ENCODE measurements at places on chromosomes 16 and 17.

DNA sequence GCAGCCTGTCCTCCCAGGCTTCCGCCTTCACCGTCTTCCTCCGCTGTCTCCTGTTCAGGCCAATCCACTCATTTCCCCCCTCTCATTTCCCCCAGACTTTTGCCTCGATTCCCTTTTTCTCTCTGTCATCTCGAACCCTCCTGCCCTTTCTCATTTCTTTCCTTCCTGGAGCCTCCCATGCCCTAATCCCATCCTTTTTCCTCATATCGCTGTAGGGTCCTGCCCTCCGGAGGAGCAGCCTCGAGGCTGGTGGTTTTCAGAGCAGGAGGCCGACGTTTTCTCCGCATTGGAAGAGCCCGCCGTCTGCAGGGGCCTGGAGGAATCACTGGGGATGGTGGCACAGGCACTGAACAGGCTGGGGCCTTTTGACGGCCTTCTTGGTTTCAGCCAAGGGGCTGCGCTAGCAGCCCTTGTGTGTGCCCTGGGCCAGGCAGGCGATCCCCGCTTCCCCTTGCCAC is 597 bp downstream of the OVCA2 start:
- DNase-seq: no peak

DNA sequence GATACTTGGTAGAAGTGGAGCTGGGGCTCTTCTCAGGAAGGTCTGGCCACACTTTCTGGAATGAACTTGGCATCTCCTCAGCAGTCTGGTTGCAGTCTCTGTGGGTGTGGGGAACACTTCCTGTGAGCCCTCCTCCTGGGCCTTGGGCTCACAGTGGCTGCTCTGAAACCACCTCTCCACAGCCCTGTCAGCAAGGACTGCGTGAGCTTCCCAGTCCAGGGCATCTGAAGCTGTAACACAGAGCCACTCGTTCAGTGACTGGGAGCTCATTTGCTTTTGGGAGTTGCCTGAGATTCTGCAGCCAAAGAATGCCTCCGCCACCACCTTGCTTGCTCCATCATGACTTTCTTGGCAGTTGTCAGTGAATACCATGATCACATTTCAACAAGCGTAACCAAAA is 60.0 kb downstream of the CLEC16A start:
- no peak for DNase-seq

- DNase-seq: no peak
Measured at GRCh38 chr16:1762196-1762878, 9.0 kb downstream of the NME3 start.

DNA sequence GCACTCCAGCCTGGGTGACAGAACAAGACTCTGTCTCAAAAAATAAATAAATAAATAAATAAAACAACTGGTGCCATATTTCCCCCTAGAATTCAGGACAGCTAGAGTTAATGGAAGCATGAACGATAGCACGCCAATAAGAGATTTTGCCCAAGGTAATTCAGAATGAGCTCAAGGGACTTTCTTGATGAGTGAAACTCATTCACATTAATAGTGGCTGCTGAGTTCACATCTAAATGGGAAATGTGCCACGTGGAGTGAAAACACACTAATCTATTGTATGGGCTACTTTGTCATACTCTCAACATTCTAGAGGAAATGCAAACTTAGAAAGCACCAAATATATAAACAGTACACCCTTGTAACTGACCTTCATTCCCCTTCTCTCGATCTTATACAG is 47.4 kb upstream of the PSMD7 start:
- no peak for DNase-seq

GRCh38 chr16:27426423-27427408 is 24.7 kb downstream of the IL21R start:
- DNase-seq: peak; percentile 60

DNA sequence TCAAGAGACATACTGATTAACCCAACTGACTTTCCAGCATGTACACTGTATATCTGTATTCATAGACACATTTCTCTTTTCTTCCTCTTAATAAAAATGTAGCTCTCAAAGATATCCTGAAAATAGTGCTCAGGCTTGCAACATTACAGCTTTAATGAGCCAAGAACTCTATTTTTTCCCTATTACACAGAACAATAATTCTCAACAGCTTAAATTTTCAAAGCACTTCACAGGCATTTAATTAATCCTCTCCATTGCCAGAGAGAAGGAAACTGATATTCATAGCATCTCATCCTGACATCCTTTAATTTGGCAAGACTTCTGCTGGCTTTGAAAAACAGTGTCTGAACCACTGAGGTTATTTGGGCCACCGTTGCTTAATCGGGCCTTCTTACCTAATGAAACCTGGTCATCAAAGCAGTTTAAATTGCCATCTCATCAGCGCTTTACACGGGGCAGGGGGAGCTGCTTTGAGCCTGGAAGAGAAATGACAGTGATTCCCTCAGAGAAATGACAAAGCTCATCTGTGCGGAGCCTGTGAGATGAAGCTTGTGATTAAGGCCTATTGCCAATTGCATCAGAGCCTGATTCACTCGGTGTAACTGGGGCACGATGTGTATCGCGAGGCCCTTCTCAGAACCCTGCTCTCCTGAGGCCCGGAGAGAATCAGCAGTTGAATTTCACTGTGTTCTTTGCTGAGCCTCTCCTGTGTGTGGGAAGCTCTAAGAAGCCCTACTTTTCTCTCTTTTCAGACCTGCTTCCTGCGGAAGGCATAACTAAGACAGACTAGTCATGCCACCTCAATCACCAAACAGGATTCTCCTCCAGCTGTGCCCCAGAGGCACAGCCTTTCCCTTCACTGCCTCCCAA is 8.5 kb upstream of the SIAH1 start:
- no peak for DNase-seq

GRCh38 chr16:25007284-25007984 is 7.7 kb downstream of the ARHGAP17 start:
- no peak for DNase-seq

DNA sequence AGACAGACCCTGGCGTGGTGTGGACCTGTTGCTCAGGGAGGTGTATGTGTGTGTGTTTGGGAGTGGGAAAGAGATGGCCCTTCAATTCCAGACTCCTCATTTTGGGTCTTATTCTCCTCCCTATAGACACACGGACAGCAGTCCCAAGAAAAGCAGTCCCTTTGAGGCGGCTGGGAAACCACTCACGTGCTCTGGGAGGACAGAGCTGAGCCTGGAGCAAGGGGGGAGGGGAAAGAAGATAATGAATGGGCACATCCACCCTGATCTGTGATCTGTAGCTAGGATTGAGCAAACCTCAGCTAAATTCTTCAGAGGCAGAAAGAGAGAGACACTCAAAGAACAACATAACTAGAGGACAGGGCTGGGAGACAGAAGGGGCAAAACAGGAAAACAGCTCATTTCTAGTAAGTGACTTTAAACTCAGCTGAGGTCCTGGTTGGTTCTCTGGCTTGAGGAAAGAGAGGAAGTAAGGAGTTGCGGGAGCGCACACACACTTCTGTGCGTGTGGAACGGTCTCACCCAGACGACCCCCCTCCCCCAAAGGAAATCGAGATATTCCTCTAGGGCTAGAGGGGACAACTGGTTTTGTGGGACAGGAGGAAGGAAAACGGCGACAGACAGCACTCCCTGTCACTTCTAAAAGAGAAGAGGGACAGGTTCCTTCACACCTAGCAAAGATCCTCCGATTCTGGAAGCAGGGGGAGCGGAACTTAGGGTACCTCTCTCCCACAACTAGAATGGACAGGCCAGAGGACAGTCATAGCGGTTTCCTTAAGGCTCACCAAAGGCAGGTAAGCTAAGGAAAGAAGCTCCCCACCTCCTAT is 658 bp downstream of the RAB5C start:
- no peak for DNase-seq

GRCh38 chr16:81481207-81481821 is 36.7 kb downstream of the CMIP start:
- DNase-seq: no peak

DNA sequence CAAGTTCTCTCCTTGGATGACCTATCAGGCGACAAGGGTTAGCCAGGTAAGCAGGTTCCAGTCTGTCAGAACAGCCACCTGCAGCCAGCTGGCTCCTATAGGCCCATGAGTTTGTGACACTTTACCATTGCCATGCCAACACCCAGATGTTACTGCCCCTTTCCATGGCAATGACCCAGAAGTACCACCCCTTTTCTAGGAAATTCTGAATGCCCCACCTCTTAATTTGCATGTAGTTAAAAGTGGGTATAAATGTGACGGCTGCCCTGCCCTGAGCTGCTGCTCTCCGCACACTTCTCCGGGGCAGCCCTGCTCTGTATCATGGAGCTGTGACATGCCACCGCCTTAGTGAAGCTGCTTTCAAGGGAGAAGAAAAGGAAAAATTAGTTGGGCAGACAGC is 10.0 kb upstream of the SECTM1 start:
- no peak for DNase-seq

DNA sequence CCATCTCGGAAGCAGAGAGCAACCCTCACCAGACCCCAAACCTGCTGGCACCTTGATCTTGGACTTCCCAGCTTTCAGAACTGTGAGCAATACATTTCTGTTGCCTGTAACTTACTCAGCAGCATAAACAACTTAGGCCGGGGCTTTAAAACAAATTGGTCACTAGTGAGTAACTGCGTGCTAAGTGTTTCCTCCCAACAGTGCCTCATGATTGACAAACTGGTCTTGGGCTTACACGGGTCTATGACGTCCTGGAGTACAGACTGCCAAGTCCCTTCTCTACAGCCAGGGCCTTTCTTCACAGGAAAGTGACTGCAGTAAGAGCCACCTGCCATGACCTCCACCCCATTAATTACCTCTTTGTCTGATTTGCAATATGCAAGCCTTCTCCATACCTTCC is 136.7 kb downstream of the XYLT1 start:
- no peak for DNase-seq

DNA sequence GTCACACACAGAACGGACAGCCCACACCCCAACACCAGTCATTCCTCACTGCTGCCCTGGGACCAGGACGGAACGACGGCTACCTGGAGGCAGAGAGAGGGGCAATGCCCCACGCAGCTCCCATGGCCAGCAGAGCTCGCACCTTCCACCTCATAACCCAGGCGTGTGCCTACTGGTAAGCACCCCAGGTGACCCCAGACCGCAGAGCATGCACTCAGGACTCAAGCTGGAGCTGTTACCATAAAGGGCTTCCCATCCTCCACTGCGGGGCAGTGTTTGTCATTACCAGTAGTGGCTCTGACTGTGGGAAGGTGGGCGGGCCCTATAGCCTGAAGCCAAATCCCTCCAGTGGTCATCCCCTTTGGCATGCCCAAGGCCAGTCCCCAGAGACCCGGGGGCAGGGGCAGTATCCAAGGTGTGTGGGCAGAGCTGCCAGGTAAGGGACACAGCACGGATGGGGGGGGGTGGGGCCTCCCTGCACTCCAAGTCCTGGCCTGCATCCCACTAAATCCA is 4.7 kb upstream of the BCAR1 start:
- DNase-seq: no peak

DNA sequence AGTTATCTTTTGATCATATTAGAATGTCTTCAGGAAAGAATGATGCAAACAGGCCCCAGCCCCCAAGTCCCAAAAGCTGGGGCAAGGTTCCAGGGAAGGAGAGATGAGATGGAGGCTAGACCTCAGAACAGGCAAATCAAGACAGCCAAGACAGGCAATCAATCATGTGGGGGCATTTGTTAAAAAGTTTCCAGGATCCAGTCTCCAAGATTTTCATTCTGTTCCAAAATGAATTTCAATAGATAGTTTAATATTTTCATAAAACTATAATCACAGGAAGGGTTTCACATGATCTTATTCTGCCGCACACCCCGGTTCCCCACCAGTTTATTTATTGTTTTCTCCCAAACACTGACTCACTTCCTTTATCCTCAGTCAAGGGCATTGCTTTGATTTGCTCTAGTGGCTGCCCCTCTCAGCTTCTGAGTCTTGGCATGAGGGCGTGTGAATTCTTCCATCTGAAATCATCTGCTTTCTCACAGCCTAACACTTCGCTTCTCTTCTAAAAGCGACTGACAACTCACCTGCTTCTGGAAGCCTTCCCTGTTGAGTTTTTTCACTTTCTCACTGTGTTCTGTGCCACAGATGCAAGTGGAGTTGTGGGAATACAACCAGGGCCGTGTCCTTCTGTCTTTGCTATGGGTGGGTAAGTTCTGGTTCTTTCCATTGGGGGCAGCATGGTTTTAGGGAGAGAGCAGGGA is 12.2 kb upstream of the TERF2 start:
- peak; percentile 54 for DNase-seq

- no peak for DNase-seq
Measured at GRCh38 chr16:66223176-66223780, 143.2 kb upstream of the CDH5 start.

DNA sequence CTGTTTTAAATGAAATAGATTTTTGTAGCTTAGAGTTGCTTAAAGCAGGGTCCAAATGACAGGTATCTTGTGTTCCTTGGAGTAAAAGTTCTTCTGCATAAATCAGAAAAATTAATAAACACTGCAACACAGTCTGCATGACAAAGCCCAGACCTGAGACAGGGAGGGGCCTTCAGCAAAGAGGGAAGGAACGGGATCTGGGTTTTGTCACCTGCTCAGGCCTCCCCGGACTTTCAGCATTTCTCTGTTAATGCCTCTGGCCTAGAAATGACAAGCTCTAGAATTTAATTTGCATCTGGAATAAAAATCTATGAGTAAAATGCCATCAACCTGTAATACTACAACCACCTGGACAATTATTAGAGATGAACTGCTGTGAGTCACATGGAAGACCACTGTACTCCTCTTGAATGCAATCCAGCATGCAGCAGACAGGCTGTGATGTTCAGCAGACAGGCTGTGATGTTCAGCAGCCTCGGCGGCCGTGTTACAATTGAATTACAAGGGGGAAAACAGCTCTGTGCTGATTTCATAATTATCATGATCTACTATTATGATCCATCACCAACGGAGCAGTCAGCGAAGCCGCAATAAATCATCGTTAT is 170.2 kb downstream of the TOX3 start:
- DNase-seq: no peak

DNA sequence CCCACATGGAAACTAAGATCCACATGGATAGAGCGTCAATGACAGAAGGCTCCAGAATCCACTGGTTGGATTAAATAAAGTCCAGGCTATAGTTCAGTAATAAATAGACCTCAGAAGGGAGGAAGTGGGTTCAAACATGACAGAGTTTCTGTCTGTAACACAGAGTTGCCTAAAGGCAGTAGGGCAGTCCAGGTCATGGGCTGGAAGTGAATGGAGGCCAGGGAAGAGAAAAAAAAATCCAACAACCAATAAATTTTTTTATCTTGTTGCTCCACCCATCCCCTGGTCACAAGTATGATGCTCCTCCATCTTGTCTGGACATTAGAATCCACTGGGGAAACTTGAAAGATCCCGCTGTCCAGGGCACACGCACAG is 92.4 kb downstream of the RGS9 start:
- DNase-seq: no peak

- no peak for DNase-seq
Measured at GRCh38 chr17:17150448-17150800, 55.7 kb downstream of the PLD6 start.

DNA sequence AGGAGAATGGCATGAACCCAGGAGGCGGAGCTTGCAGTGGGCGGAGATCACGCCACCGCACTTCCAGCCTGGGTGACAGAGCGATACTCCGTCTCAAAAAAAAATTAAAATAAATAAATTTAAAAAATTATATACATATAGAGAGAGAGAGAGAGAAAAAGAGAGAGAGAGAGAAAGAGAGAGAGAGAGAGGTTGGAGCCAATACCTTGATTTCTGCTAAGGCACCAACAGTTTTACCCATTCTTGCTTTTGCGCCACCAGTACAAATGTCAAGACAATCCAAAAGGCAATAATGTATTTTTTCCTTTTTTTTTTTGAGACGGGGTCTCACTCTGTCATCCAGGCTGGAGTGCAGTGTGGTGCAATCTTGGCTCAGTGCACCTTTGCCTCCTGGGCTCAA is 17.2 kb downstream of the BRIP1 start:
- DNase-seq: no peak

- no peak for DNase-seq
Measured at GRCh38 chr17:4072487-4073157, 70.2 kb downstream of the ZZEF1 start.

GRCh38 chr17:2085648-2085949 is 30.7 kb downstream of the HIC1 start:
- no peak for DNase-seq

Data from brain pericyte (primary cell).